Stomach (tissue), 19 donors: ENCODE measurements at places on chromosomes 6 and 20. TPM values are rescaled to one million over a fixed set of nuclear protein-coding genes. Genes with fewer than 3 reads are reported as not detected.

Gene RSPO3
- total RNA-seq: 6.8 TPM

Gene FOXF2
- 104 TPM for total RNA-seq

Gene BCAS1
- total RNA-seq: 29.0 TPM

Gene SH3BGRL2
- 27.2 TPM for total RNA-seq

Gene DNAH8
- total RNA-seq: not detected

Gene RIPOR2
- total RNA-seq: 12.5 TPM

Gene CLPSL1
- total RNA-seq: not detected

Gene SIM1
- total RNA-seq: not detected

Gene TULP1
- total RNA-seq: not detected

Gene EYS
- total RNA-seq: 0.58 TPM

Gene CALHM6
- not detected for total RNA-seq

Gene ADGRG6
- total RNA-seq: 78.2 TPM

Gene SCRT2
- total RNA-seq: not detected

Gene MROH8
- 6.4 TPM for total RNA-seq

Gene CCDC28A
- total RNA-seq: 23.0 TPM

Gene LINC00237
- not detected for total RNA-seq

Gene HLA-DQB1
- total RNA-seq: 4.5 TPM

Gene RPP40
- total RNA-seq: not detected

Gene TFAP2C
- total RNA-seq: 0.18 TPM

Gene RTN4IP1
- 9.2 TPM for total RNA-seq

Gene HLA-DRB1
- total RNA-seq: 4.1 TPM

Gene IL17A
- total RNA-seq: not detected

Gene TAGAP
- 4.1 TPM for total RNA-seq

Gene RAD21L1
- not detected for total RNA-seq

Gene AGER
- 35.6 TPM for total RNA-seq

Gene OSER1
- 31.9 TPM for total RNA-seq

Gene LY6G6C
- total RNA-seq: not detected

Gene STX16
- 179 TPM for total RNA-seq

Gene GPR6
- total RNA-seq: not detected

Gene TOX2
- total RNA-seq: 0.87 TPM

Gene HCK
- total RNA-seq: 1.8 TPM

Gene CALHM5
- 0.29 TPM for total RNA-seq

Gene PREX1
- 19.3 TPM for total RNA-seq

Gene PTCRA
- total RNA-seq: not detected

Gene CPXM1
- total RNA-seq: not detected

Gene HEY2
- total RNA-seq: 1.3 TPM

Gene BPI
- 4.8 TPM for total RNA-seq

Gene RAET1E
- not detected for total RNA-seq

Gene PTGIS
- total RNA-seq: 84.8 TPM

Gene ACTL10
- 12.3 TPM for total RNA-seq

Gene SYCP2
- 14.6 TPM for total RNA-seq

Gene DPPA5
- not detected for total RNA-seq

Gene MCHR2
- 0.37 TPM for total RNA-seq

Gene GTSF1L
- total RNA-seq: not detected

Gene KCNQ5
- total RNA-seq: 2.6 TPM
